ENCODE measurements at places on chromosomes 7 and 10. TPM values are rescaled to one million over a fixed set of nuclear protein-coding genes. Genes with fewer than 3 reads are reported as not detected.

GRCh38 chr10:76309070-76309469 is 877.6 kb downstream of the LRMDA start:
- no peak for DNase-seq

DNA sequence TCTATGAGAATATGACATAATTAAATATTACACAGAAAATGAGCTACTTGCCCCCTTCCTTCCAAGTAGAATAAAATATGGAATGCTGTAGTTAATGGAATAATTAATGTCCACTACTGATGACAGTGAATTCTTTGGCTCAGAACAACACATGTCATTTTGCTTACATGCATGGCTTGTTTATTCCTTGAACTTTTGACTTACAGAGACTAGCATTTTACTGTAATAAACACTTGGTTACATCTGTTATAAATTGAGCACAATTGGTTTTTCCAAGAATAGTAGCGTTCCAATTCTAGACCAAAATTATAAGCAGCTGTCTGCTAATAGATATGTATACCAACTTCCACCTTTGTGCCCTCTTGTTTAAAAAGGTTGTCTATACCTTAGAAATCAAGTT is 286.7 kb downstream of the OTUD1 start:
- no peak for DNase-seq

Gene ELAPOR2
- 1.4 TPM for total RNA-seq

- no peak for DNase-seq
Observed at GRCh38 chr7:154902600-154903082, 100.3 kb downstream of the PAXIP1 start.

Gene FKBP9
- total RNA-seq = 0.79 TPM

DNA sequence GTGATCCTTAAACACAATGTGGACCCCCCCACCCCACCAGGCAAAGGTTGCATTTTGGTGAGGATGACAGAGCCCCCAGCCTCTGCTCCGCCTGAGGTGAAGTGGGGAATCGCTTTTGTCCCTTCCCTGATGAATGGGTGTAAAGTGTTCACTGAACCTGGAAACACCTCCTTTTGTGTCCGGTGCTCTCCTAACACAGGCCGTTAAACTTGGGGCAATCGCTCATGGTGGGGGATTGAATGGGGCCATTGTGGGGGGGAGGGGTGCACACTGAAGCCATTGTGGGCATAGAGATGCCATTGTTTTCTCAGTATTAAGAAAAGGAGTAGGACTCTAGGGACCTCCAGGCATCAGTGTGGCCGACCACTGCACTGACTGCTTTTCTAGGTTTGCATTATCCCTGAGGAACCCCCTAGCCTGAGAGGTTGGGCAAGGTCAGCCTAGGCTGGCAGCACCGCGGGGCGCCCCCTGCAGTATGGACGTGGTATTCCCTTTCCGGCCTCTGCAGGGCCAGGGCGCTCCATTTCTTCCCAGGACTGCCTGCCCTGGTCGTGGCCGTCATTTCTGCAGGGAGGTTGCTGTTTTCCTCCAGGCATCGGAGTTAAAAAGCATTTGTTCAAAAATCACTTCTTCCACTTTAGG is 158.3 kb downstream of the TCF7L2 start:
- no peak for DNase-seq
